ENCODE measurements at places on chromosomes 7 and 10. TPM values are rescaled to one million over a fixed set of nuclear protein-coding genes. Genes with fewer than 3 reads are reported as not detected.

DNA sequence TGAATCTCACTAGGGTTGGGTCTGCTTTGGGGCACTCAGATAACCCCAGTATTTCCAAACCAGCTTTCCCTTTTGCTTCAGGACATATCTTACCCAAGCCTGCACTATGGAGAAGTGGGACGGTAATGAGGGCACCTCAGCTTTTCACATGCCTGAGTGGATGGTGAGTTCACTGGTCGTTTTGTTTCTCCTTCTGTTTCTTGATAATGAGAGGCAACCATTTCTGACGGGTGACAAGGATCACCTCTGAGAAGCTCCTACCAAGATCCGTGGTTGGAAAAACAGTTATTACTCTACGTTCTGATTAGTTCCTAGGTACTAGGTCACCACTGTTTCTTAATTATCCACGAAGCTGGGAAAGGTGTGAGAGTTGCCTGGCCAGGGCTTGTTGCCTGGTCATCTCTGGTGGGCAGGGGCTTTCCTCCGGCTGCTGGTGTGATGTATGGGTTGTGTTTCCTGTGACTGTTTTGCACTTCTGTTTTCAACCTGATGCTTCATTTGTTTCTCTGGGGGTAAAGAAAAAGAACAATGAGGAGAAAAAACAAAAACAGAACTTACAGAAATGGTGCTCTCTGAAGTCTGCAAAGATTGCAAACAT lies 65.7 kb upstream of the STRIP2 start:
- DNase-seq: no peak

GRCh38 chr10:32471232-32471631 lies 25.3 kb downstream of the CCDC7 start:
- no peak for DNase-seq

GRCh38 chr7:128135515-128136214 lies 104.4 kb upstream of the LRRC4 start:
- no peak for DNase-seq

DNA sequence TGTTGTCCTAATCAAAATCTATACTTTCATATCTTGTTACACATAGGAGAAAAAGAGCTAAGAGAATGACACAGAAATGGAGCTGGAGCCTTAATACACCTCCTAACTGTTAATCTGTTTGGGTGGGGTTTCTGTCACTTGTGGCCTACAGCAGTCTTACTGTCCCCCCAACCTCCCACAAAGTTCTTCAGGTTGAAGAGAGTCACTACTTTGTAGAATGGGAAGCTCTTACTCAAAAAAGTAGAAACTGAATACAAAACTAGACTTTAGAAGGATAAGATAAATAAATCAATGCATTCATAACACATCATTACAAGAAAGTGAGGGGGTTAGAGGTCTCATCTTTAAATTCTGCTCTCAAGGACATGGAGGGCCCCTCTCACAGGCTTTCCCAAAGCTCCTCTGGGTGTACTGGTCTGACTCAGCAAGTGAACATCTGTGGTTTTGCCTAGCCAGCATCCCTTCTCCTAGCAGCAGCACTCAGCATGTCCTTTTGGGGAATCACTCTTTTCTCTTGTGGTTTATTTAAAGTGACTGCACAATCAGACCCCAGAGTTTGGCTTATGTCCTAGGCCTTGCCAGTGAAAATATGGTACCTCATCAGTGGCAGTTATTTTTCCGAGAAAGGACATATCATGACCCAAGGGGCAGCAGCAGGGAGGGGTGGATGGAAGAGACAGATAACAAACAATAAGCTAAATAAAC lies 2.0 kb upstream of the BLVRA start:
- no peak for DNase-seq

- DNase-seq: no peak
Measured at GRCh38 chr7:83850125-83850524, 201.2 kb upstream of the SEMA3E start.

GRCh38 chr10:85645926-85646711 lies 720.5 kb downstream of the GRID1 start:
- no peak for DNase-seq

GRCh38 chr7:112023786-112024185 lies 182.4 kb downstream of the DOCK4 start:
- DNase-seq: no peak

- DNase-seq: no peak
Measured at GRCh38 chr7:151461096-151461941, 21.4 kb upstream of the CRYGN start.

- DNase-seq: no peak
Measured at GRCh38 chr7:25694699-25695098, 457.3 kb upstream of the NFE2L3 start.

DNA sequence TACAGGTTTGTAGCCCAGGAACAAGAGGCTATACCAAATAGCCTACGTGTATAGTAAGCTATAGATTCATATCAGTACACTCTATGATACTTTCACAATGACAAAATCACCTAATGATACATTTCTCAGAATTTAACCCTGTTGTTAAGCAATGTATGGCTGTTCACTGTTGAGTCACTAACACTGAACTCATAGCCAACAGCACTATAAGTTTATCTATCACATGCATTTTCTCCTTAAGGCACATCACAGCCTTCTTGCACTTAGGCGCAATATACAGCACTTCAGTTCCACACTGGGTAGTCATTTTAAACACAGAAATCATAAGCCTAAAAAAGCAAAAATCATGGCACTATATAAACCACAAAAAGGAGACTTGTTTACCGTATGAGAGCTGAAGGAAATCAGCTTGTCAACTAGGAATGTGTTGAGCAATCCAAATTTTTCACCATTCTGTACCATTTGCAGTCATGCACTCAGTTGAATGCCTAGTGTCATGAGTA lies 45.6 kb downstream of the ZNF438 start:
- no peak for DNase-seq

GRCh38 chr10:99661377-99661763 lies 2.1 kb downstream of the ENTPD7 start:
- no peak for DNase-seq

- no peak for DNase-seq
Measured at GRCh38 chr10:2541176-2541575, 526.2 kb upstream of the PFKP start.

DNA sequence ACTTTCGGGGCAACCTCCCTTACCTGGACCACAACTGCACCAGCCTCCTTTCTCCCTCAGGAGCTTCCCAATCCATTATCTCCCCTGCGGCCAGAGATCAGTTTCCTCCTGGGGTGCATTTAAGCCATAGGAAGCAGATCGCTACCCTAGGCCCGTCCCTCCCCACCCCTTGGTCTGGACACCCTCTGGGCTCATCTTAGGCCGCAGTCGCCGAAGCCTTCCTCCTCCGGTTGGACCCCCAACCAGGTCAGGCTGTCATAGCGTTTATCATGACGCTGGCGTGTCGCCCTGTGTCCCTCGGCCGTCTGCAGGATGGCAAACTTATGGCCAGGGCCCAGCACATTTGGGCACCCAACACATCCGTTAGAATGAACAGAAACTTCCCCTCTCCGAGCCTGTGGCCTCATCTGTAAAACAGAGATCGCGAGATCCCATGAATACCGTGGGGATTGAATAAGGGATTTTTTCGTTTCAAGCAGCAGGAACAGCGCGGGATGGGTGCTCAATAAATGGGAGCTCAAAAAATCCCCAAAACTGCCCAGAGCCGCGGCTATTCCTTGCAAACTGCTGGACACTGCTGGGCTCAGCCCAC lies 669 bp upstream of the AP5Z1 start:
- DNase-seq: no peak

GRCh38 chr7:34281260-34281659 lies 375.9 kb downstream of the BMPER start:
- no peak for DNase-seq

- no peak for DNase-seq
Measured at GRCh38 chr7:70657571-70657970, 474.4 kb upstream of the GALNT17 start.

Gene KEL
- total RNA-seq: not detected

Gene NFE2L3
- total RNA-seq: 4.8 TPM

Gene AQP1
- total RNA-seq: 291 TPM

Gene GPR146
- total RNA-seq: 76.4 TPM

Gene ZNF425
- 1.1 TPM for total RNA-seq

Gene MYH16
- not detected for total RNA-seq

Gene CAV2
- 144 TPM for total RNA-seq
